ENCODE measurements at places on chromosomes 6 and 20. TPM values are rescaled to one million over a fixed set of nuclear protein-coding genes. Genes with fewer than 3 reads are reported as not detected.

DNA sequence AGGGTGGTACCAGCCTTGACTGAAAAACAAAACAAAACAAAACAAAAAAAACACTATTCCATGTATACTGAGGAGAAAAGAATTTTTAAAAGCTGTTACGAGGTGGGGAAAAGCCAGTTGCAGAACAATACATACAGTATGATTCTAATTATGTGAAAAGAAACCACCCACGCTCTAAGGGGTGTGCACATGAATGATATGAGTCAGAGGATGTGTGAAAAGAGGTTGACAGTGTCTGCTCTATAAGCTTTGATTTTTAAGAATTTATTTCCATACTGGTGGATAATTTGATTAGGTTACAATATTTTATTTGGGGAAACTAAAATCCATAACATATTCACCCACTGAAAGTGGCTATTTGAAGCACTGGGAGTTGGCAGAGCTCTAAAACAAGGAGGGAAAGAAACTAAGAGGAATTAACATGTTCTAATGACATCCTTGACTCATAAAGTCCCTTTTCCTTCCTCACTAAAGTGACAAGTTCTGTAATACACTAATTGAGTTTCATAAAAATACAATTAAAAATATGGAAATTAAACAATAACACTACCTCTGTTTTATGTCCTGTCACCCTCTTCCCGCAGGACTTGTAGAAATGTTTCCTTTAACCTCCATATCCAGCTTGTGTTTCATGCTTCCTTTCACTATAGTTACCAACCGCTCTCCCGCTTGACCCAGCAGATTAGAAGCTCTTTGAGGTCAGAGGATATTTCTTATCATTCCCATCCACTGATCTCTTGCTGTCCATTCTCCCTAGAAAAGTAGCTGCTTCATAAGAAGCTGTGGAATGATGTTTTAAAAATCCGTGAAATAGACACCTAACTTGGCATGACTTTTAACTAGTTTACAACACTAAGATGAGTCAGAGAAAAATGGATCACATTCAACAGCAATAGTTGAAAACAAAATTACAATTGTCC is 118.6 kb upstream of the CCDC28A start:
- no peak for DNase-seq

DNA sequence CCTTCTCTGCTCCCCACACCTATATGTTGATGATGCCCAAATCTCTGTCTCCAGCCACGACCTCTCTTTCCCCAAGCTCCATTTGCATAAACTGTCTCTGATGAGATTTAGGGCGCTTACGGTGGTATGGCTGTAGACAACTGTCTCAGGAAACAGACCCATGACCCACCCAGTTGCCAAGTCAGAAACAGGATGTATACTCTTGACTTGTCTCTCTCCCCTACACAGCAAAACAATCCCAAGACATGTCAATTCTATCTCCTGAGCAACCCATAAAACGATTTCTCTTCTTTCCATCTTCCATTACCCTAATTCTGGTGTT is 13.9 kb downstream of the GNL1 start:
- DNase-seq, result peak; percentile 42

- no peak for DNase-seq
Observed at GRCh38 chr6:158688860-158689259, 39.0 kb downstream of the SYTL3 start.

The MLIP gene
- not detected for total RNA-seq

The KHDC1L gene
- total RNA-seq, result not detected
